Right lobe of liver (tissue), 6 donors: ENCODE measurements at places on chromosomes 2 and 18.
A peak's percentile ranks its signal among the peaks of the same experiment; 100 is the strongest.

- DNase-seq: no peak
These were observed 435.2 kb downstream of the ARHGAP15 start for GRCh38 chr2:143564419-143564818.

DNA sequence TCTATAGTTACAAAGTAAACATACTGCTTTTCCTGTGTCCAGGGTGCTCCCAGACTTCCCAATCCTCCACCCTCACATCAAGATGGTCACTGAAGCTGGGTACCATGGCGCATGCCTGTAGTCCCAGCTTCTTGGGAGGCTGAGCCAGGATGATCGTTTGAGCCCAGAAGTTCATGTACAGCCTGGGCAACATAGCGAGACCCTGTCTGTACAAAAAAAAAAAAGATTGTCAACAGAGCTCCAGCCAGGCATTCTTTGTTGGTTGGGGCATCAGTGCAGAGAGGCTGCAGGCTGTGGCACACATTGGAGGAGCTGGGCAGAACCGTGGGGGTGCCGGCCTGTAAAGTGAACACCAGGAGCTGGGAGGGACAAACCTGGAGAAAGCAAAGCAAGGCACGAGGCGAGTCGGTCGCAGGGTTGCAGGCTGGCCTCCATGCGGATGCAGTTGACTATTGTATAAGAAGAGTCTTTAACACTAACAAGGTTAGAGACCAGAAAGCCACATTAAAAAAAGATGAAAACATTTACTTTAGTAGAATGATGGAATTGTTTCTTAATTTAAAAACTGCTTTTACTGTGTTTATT, 51.8 kb downstream of the ACOXL start:
- DNase-seq: no peak

DNA sequence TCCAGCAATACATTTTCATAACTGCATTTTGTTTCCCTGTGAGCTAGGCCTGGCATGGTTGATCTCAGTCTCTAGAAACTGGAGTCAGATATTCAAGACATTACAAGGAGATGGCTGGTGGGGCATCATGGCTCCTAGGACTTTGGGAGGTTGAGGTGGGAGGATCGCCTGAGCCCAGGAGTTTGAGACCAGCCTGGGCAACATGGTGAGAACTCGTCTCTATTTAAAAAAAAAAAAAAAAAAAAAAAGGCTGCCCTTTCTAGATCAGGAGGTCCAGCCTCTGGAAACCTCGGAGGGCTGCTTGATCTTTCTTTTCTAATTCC, 362 bp upstream of the VAMP8 start:
- no peak for DNase-seq

GRCh38 chr2:232581725-232582124, 31.2 kb downstream of the EIF4E2 start:
- DNase-seq: no peak

DNA sequence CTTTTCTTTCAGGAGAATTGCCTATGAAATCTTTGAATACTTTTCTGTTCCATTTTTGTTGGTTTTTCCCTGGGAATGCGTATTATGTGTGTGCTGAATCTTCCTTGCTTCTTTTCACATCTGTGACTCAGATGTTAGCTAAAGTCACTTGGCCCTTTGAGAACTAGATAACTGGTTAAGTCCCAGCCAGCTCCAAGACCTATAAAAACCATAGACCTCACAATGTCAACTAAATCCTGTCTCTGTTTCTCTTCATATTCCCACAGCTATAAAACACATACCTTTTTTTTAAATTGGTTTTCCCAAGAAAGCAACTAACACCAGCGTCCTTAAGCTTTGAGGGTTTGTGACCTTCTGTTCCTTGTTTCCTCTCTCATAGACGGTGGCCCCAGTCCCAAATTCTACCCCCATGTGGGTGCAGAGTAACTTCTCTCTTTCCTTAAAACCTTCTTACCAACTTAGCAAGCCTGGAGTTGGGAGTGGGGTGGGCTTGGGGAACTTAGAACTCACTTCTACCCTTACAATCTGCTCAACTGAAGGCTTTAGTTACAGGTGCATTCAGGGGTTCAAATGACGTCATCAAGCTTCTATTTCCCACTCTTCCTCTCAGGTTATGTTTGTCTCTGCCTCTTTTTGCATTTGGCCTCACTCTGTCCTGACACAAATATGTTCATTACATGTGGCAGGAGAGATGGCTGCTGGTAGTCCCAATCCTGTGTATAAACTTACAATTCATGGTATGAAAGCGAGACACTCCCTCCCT, 58.1 kb upstream of the TGIF1 start:
- no peak for DNase-seq

GRCh38 chr2:132953771-132954170, 283.8 kb upstream of the LYPD1 start:
- DNase-seq: no peak

DNA sequence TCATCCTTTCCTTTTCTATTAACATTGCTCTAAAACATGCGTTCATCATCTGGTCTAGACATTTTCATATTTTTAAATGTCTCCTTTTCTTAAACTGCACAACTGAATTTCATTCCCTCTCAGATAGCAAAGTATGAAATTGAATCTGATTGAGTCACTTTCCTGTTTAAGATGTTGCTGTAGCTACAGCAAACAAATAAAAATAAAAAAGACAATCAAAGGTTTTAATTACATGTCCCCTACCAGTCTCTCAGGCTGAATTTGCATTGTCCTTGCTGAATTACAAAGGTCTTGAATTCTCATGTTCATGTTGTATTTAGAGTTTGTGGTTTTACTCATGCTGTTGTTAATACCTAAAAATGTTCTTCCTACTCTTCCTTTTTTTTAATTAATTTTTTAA, 537.9 kb upstream of the LRATD1 start:
- DNase-seq: no peak

DNA sequence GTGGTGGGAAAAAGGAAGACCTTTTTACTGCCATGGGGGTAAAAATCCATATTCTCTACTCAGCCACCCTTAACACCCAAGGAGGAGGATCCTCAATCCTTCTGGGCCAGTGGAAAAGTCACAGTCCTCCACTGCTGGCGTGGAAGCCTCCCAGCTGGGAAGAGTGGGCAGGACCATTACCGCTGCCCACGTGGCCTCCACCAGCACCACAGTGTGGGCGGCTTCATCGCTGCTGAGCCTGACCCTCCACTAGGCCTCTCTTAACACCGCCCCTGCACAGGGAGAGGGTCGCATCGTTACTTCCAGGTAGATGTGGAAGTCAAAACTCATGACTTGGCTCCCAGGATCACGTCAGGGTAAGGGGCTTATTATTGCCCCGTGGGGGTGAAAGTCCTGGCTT, 656.5 kb downstream of the SUCLG1 start:
- DNase-seq: no peak

DNA sequence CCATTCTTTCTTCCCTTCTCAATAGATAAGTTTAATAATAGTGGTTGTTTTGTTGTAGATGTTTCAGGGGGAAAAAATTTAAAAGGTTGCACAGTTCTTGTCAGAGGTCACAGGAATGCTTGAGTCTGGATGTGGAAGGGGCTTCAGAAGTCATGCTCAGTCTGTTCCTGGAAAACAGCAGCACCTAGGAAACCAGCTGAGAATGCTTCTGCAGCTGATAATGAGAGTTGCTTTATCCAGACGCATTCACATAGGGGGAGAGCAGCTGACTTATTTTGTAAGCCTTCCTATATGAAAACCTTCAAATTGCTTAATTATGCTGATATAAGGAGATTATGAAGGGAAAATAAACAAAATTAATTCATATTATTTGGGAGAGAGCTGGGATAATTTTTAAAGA, 235.5 kb downstream of the GULP1 start:
- no peak for DNase-seq

DNA sequence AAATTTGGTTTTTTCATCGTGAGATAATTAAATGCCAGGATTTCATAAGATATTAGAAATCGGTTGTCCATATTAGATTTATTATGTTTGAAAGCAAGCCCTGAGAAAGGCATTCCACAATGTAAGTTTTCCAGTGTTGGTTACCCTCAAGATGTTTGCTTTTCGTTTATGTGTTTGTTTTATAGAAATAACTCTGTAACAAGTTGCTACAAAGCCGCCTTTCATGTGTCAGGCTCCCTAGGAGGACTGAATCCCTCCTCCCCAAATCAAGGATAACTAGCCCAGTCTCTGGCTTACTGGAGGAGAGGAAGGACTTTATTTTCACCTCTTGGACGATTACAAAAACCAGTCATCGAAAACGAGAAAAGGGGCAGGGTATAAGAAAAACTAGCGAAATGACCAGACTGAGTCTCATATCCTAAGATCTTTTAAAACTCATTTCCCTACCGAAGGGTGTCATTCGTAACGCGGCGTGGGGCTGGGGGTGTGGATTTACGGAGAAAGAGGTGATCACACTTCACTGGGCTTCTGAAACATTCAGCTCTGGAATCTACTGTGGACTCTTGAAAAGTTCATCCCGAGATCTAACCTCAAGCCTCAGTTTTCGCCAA, 1.0 kb upstream of the PEX13 start:
- DNase-seq: no peak

GRCh38 chr2:65636024-65636423, 203.6 kb upstream of the SPRED2 start:
- DNase-seq: no peak

DNA sequence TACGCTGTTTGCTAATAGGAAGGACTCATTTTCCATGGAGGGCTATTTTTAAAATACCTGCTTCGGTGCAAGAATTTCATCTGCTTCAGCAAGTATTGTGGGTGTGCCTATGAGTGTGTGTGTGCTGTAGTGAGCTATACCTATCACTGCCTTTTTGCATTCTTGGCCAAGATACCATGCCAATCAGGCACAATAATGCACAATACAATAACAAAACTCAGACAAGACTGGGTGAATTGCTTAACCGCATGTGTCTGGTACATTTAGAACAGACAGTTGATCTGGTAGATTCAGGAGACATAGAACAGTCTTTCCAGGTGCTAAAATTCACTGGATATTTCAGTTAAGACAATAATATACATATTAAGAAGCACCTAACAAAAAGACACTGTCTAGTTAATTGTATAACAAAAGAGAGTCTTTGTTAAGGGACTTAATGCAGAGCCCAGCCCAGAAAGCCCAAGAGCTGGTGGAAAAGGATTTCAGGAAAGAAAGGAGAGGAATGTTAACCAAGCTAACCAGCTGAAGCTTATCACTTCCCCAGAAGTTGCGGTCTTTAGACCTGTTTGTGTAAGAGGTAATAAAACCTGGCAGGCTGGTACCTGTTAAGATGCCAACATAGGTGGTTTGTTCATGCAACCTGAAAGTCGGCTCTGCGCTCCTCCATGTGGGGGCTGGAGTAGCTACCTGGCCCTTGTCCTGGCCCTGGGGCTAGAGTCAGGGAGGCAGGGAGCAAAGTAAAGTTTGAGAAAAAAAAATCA, 153.3 kb upstream of the RBMS1 start:
- no peak for DNase-seq

DNA sequence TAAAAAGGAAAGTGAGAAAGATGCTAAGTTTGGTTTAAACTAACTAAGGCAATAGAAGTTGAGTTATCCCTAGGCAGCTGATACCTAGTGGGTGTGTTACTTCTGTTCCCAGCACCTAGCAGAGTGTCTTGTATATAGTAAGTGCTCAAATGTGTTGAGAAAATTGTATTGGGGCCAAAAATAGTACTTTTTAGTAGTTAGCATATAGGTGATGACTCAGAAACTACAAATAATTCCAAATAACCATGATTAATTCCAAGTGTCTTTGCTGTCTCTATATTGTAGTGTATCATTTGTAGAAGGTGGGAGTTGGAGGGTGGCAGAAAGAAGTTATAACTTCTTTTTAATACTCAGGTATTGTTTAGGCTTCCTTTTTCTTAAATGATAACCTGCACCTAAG, 362.7 kb downstream of the RND3 start:
- DNase-seq: no peak

- no peak for DNase-seq
These were observed 104.8 kb upstream of the FN1 start for GRCh38 chr2:215540658-215541057.

GRCh38 chr18:79948719-79949411, 2.6 kb downstream of the SLC66A2 start:
- DNase-seq: peak; percentile 28

DNA sequence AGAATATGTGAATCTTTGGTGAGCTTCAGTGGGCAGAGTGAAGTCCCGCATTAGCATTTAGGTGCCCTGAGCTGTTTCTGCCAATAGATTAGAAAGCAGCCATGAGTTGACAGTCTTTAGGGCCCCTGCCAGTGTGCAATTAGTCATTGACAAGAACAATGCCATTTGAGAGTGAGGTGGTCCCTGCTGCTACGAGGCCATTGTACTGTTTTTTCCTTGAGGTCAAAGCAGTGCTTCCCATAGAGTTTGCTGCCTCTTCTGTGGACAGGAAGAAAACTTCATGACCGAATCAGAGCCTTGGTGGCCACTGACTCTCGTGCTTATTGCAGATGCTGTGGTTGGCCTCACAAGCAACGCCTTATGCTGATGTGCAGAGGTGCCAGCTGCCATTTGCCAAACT, 102.7 kb downstream of the SH3BP4 start:
- DNase-seq: no peak

GRCh38 chr2:74739733-74740241, 85.7 kb downstream of the SEMA4F start:
- DNase-seq: no peak
